Neuronal stem cell (in vitro differentiated cells): ENCODE measurements at places on chromosomes 12 and 14.

DNA sequence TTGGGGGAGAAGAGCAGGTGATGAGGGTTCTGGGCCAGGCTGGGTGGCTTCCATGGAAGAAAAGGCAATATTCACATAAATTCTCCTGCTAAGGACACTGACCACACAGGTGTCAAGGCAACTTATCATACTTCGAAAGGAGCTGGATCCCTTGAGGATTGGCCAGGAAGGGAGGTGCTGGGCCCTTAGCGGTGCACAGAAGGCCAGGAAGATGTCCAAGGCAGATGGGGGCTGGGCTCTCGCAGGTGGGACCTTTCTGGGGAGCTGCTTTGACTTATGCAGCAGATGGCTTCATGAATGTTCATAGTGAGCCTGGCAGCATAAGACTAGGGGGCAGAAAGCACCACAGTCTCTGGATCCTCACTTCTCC is 3.9 kb downstream of the CD63 start:
- DNase-seq: no peak

DNA sequence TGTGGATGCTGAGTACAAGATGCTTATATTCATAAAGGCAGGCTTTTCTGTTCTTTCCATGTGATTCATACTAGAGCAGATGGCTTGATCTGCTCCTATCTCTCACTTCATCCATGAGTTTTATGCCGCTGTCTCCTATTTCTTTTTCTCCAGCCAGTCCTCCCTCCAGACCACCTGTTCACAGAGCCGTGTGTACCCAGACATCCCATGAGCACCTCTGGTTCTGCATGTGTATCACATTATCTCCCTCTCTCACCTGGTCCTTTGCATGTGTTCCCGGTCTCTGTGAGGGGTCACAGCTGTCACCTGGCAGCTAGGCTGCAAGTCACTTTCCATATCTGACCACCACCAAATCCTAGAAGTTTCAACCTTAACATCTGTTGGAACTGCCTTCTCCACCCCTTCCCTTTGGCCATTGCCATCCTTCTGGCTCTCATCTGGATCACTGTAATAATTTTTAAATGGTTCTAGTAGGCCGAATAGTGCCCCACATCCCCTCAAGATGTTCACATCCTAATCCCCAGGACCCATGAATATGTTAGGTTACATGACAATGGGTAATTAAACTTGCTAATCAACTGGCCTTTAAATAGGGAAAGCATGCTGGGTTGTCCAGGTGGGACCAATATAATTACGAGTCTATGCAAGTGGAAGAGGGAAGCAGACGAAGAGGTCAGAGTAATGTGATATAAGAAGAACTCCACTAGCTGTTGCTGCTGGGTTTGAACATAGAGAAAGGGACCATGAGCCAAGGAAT is 168.1 kb downstream of the SNAPC1 start:
- no peak for DNase-seq

DNA sequence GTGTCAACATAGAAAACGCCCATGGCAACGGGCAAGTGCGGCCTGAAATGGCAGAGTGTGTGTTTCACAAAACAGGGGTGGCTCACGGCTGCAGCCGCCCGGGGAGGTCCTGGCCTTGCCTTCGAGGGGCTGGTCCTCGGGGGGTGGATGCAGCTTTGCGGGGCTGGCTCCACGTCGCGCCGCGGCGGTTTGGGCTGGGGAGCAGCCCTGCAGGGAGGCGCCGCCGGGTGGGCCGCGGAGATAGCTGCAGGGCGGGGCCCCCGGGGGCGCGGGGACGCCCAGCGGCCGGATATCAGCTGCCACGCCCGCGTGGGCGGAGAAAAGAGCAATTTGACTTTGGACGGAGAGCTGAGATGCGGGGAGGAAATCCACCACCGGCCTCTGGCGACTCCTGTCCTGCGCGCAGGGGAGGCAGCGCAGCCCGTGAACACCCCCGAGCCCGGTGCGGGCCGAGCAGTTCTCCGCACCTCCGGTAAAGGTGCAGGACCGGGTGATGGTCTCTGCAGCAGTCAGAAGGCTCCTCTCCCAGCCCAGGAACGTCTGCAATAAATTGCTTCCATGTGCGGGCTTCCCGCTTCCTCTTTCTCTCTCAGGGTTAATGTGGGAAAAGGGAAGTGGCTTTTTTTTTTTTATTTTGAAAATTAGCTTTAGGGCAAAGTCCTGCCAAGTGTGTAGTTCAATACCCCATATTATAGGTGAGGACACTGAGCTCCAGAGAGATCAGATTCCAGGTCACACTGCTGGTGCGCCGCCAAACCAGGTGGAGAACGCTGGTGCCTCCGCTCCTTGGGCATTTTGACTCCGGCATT is 110.5 kb downstream of the ARF6 start:
- DNase-seq: peak; percentile 29

- DNase-seq: no peak
Observed at GRCh38 chr14:95850429-95850828, 26.2 kb upstream of the TUNAR start.

GRCh38 chr12:57242691-57243454 is 8.1 kb downstream of the STAC3 start:
- DNase-seq: peak; percentile 85

DNA sequence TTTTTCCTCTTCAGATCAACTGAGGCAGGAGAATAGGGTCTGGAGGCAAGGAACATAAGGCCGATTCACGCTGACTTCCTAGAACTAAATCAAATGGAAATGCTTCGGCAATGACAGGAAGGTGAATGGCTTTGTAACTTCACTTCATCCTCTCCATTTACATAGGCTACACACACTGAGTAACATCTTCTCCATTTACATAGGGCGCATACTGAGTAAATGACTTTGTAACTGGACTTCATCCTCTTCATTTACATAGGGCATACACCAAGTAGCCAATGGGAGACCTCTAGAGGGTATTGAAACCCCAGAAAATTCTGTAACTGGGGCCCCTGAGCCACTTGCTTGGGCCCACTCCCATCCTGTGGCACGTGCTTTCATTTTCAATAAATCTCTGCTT is 71.0 kb upstream of the CPSF6 start:
- no peak for DNase-seq

GRCh38 chr14:25111061-25111601 is 61.2 kb upstream of the STXBP6 start:
- no peak for DNase-seq

DNA sequence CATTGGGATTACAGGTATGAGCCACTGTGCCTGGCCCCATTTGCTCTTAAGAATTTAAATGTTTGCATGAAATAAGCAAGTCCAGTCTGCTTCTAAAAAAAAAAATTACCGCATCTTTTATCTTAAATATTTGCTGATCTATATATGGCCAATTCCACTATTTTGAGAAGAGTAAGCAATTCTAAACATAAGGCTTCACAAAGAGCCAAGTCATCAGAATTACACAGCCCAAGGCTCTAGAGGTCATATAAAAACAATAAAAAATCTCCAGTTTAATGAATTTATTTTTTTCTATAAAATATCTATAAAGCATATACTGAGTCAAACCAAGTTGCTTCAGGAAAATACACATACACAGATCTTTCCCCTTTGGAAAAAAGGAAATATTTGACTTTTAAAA is 79.0 kb upstream of the CPNE8 start:
- no peak for DNase-seq

GRCh38 chr12:113238309-113238708 is 17.0 kb downstream of the TPCN1 start:
- DNase-seq: no peak

DNA sequence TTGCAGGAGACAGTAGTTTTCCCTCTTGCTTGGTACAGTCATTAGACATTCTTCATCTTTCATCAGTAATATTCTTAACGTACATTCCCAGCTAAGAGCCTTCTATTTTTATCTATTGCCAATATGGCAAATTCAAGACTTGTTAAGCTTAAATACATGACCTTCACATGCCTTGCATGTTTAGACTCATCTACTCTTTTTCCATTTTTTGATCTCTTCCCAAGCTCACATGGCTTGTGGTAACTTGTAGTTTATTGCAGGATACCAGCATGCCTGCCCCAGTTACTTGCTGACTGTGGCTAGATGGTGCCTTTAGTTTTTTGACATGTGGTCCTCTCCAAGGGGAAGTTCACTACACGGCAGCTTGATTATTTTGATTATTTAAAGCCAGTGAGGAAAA is 729.0 kb downstream of the SLC6A15 start:
- no peak for DNase-seq

GRCh38 chr14:24065408-24065807 is 6.0 kb upstream of the CPNE6 start:
- no peak for DNase-seq

- DNase-seq: no peak
Observed at GRCh38 chr14:39491134-39491571, 58.9 kb upstream of the FBXO33 start.

- DNase-seq: no peak
Observed at GRCh38 chr12:57865084-57865751, 18.7 kb upstream of the CTDSP2 start.

- no peak for DNase-seq
Observed at GRCh38 chr12:9235519-9235918, 27.3 kb upstream of the PZP start.

- no peak for DNase-seq
Observed at GRCh38 chr14:50964683-50965390, 20.6 kb upstream of the PYGL start.

- DNase-seq: no peak
Observed at GRCh38 chr12:62375603-62376002, 91.0 kb upstream of the MON2 start.

DNA sequence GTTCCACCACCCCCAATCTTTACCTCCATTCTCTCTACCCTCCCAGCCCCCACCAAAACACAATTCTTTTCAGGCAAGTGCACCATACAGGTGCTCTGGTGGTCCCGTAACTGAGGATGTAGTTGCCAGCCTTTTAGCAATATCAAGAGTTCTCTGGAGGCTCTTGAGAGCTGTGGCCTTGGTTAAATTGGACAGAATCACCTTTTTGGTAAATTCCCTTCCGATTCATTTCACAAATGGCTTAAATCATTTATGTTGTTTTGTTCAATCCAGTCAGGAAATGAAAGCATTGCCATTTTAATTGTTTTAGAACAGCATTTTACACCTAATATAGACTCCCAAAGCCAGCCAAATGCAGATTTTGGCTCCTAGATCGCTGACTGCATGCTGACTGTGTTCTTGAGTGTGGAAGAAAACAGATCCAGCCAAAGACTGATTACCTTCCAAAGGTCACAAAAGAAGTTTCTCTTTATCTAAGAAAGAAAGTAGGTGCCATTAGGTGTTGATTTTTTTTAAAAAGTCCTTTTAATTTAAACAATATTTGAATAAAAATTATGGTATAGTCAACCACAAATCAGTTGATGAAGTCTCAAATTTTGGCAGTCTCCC is 25.6 kb downstream of the CRADD start:
- no peak for DNase-seq

GRCh38 chr12:112761366-112761986 is 30.1 kb upstream of the RPH3A start:
- no peak for DNase-seq

- no peak for DNase-seq
Observed at GRCh38 chr12:106255952-106256351, 8.1 kb upstream of the CKAP4 start.

- no peak for DNase-seq
Observed at GRCh38 chr14:100782516-100783320, 43.2 kb upstream of the MEG3 start.

GRCh38 chr12:127660961-127661360 is 606.0 kb upstream of the TMEM132C start:
- no peak for DNase-seq

DNA sequence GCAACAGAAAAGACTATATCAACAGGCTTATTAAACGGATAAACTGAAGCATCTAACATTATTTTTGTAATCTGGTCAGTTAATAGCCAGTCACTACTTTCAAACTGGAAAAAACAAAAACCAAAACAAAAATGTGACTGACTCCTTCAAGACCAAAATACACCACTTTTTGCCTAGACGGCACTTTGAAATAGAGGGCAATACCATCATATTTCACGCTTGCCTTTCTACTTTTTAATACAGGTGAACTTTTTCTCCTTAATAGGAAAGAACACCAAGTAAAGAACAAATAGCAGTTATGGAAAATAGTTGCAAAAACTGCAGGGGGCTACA is 550 bp upstream of the NUP107 start:
- DNase-seq: no peak

DNA sequence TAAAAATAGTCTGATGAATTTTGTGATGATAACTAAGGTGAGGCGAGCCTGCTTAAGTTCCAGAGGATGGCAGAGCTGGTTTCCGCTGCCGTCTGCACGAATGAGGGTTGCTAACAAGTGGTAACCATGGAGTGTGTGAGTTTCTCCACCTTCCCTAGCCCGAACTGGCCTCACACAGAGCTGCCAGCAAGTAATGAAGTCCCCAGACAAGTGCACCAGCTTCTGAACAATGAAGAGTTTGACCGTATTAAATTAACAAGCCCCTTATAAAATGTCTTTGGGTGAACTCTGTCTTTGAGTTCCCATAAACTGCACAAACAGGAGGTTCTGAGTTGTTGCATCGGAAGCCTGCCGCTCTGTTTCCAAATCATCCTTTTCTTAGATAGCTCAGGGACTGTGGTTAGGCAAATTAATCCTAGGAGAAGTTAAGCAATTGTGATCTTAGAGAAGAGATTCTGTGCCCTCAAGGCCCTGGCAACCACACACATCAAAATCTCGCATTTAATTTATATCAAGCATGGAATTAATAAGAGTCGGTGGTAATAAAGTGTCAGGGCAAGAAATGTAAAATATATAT is 274.1 kb upstream of the DAAM1 start:
- DNase-seq: no peak

DNA sequence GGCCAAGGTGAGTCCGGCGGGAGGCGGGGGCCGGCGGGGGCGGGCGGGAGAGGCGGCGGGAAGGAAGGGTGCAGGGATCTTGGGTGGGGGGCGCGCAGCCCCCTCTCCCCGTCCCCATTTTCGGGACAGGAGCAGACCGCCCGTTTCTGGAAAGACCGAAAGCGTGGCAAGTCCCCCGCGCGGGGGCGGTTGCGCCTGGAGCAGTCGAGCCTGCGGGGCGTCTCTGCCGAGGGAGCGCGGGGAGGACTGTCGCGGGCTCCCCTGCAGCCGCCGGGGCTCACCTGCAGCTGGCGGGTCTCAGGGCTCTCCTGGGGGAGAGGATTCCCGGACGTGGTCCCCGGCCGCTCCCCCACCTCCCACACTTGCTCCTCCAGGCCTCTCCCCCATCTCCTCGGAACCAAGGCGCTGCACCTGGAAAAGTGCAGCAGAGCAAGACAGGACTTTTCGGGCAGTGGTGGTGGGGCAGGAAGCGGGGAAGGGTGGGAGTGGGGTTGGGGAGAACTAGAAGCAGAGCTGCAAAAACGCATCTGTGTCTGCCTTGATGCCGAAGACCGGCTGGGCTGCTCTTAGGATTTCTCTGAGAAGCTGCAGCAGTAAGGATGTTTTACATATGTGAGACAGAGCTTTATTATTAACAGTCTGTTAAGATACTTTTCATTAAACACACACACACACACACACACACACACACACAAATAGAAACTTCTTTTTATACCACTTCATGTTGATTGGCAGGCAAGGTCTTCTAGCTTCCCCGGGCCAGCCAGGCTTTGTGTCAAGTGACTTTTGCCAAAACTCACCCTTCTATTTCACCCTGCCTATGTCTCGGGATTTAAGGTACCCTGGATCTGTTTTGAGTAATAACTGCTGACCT is 677 bp downstream of the C12orf75 start:
- no peak for DNase-seq
